ENCODE measurements at places on chromosomes 2 and 18. TPM values are rescaled to one million over a fixed set of nuclear protein-coding genes. Genes with fewer than 3 reads are reported as not detected.

TRABD2A gene
- total RNA-seq: 1.1 TPM

KIF1A gene
- not detected for total RNA-seq

ALKAL2 gene
- total RNA-seq: not detected

RFX8 gene
- total RNA-seq: 0.57 TPM

Measured in vein endothelial cell (primary cell).